ENCODE measurements at places on chromosomes 3 and 15.

DNA sequence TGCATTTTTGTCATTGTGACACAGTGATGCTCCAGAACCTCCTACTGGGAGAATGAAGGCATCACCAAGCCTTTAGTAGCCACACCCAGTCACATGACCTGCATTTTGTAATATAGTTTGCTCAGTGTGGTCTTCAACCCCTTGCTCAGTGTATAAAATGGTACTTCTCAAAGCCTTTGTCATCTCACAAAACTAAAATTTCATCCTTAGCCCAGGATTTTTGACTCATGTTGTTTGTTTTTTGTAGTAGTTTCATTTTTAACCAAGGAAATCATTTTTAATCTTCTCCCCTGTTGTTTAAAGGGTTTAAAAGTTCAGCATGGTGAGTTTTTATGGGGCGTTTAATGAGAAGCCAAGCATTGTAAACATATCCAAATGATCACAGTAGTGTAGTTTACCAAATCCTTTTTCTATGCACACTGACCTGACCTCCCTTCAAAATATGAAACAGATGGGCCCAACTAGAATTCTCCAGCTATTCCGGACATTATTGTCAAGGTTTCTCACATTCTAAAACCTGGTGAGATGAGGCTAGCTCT, 123.5 kb upstream of the IL12A start:
- DNase-seq, result no peak

- DNase-seq, result no peak
Observed at GRCh38 chr3:123246866-123247265, 45.1 kb downstream of the SEC22A start.

DNA sequence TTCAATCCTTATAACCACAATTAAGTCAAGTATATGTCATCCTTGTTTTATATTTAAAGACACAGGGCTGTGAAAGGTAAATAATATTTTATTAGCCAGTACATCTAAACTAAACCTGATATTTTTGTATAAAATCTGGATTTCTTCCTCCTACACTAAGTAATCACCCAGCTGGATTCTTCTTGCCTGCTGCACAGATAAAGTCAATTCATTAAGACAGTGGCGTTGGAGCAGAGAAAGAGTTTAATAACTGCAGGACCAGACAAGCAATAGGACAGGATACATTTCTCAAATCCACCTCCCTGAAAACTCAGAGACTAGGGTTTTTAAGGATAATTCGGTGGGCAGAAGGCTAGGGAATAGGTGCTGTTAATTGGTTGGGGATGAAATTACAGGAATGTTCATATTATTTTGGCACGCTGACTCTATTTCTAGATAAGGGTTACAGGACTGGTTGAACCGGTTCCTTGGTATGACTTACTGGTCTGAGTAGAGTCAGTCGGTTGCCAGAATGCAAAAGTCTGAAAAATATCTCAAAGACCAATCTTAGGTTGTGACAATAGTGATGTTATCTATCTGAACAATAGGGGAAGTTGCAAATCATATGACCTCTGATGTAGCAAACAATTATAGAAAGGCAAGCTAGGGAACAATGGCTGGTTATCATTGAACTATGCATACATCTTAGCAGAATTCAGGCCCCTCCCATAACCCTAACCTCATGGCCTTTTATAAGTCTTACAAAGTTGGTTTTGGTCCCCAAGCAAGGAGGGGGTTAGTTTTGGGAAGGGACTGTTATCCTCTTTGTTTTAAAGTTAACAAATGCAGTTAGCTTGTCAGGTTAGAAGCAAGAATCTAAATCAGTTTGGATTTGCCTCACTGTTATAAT, 244.8 kb downstream of the ALCAM start:
- no peak for DNase-seq

DNA sequence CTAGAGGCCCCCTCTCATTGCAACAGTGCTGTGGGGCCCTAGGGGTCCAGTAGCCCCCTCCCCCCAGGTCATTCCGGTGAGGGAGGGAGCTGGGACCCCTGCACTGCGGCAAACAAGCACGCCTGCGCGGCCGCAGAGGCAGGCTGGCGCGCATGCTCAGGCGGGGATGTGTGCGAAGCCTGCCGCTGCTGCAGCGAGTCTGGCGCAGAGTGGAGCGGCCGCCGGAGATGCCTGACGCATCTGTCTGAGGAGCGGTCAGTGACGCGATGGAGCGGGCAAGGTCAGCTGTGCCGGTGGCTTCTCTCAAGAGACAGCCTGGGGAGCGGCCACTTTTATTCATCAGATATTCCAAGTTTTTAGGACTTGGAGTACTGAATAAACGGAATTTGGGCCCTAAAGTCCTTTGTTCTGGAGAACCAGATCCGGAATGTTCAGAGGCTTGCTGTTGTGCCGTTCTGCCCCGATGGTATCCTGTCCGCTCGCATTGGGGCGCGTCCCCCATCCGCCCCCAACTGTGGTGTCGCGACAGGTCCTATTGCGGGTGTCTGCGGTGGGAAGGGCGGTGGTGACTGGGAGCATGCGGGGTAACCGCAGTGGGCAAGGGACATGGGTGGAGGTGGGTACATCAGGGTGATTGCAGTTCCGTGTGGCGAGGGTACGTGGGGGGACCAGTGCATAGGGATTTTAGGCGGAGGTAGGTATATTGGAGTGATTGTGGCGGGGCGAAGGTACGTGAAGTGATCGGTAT, at the start of the genes SNRPN and SNURF:
SNRPN (plus strand) TSS at position 205 of the 748 bp plus-strand sequence. CDS start 19,467 bp downstream, outside the sequence.
SNURF (plus strand) TSS at position 205 of the 748 bp plus-strand sequence; CDS start at position 267, 62 bp downstream.
- DNase-seq, result peak; percentile 30

- no peak for DNase-seq
Observed at GRCh38 chr3:126446791-126447190, 28.9 kb downstream of the ZXDC start.

- DNase-seq, result no peak
Observed at GRCh38 chr3:104646196-104646595, 720.5 kb upstream of the ALCAM start.

- no peak for DNase-seq
Observed at GRCh38 chr3:40871394-40871793, 327.9 kb upstream of the CTNNB1 start.

DNA sequence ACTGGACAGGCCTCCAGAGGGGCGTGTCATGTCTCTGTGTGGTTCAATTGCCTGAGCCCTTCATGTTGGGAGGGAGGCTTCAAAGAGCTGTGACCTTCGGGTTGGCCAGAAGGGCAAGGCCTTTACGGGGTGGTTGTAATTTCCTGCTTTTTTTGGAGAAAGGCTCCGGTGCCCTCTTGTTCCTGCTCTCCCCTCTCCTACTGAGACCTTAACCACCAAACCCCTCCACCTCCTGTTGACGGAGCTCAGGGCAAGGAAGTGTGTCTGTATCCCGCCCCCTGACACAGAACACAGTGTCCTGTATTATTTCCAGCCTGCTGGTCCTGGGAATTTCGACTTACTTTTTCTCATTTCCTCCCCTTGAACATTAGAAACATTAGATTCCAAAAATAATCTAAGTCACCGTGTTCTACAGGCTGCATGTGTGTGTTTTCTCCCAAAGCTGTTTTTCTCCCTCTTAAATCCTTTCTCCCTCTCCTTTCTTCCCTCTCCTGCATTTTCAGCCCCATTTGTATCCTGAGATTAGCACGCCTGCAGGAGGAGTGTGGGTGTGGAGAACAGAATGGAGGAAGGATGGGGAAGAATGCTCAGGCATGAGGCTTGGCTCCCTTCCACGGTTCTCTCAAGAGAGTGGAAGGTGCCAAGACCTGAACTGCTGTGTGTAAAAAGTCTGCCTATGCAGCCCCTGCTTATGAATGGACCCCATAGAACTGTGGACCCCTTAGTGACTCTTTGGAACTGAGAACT, 285.4 kb upstream of the ROPN1 start:
- no peak for DNase-seq

DNA sequence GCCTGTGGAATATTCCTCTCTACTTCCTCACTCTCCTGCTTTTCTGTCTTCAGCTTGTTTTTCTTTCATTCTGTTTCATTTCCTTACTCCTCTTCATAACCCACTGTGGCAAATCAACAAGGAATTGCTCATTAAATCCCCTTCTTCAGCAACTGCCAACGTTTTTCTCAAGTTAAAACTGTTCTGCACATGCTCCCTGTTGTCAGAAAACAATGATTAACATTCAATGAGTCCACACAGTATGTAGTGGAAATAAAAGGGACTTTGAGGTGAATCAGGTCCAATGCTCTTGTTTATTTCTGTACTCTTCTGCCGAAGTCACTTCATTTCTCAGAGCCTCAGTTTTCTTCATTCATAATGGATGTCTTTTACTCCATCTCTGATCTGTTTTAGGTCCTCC, 11.9 kb upstream of the ROBO2 start:
- no peak for DNase-seq

Measured in stimulated activated CD8-positive, alpha-beta memory T cell treated with anti-CD3 and anti-CD28 coated beads, Interleukin-7, amount 100 ng/mL, for 1 hour (primary cell).